Smooth muscle cell of the umbilical artery (primary cell): ENCODE measurements at places on chromosomes 5 and 9. TPM values are rescaled to one million over a fixed set of nuclear protein-coding genes. Genes with fewer than 3 reads are reported as not detected.

Gene KCNV2
- not detected in 2 replicates for total RNA-seq

Gene SAXO1
- 0.05 TPM in 1 of 2 replicates, not detected in the other for total RNA-seq

Gene ZNF483
- 1.2 TPM in 2 replicates for total RNA-seq

Gene SPZ1
- not detected in 2 replicates for total RNA-seq

Gene PTPN3
- 0.30 and 1.9 TPM in 2 replicates for total RNA-seq

Gene CSF1R
- total RNA-seq, result 0.28 and 0.89 TPM in 2 replicates

Gene ORM2
- not detected in 2 replicates for total RNA-seq

Gene CNTNAP3B
- total RNA-seq, result 9.5 and 29.5 TPM in 2 replicates

Gene ADAMTS2
- 113 and 161 TPM in 2 replicates for total RNA-seq

Gene AHRR
- total RNA-seq, result 4.6 and 10.7 TPM in 2 replicates

Gene SNX24
- total RNA-seq, result 20.5 and 28.1 TPM in 2 replicates

Gene SIT1
- not detected in 2 replicates for total RNA-seq

Gene TTC16
- total RNA-seq, result 0.05 TPM in 1 of 2 replicates, not detected in the other

Gene FCN1
- total RNA-seq, result not detected in 2 replicates

Gene IFNA21
- total RNA-seq, result not detected in 2 replicates

Gene C9orf153
- 0.30 and 1.1 TPM in 2 replicates for total RNA-seq

Gene HSPA9
- 405 and 424 TPM in 2 replicates for total RNA-seq

Gene MYMK
- total RNA-seq, result not detected in 2 replicates

Gene POC5
- total RNA-seq, result 10.4 and 17.1 TPM in 2 replicates

Gene ZNF367
- 0.30 and 3.4 TPM in 2 replicates for total RNA-seq

Gene LCN10
- total RNA-seq, result not detected in 2 replicates

Gene F2RL1
- total RNA-seq, result 4.8 and 15.1 TPM in 2 replicates

Gene LCN6
- not detected in 2 replicates for total RNA-seq

Gene PAEP
- not detected in 2 replicates for total RNA-seq

Gene SPEF2
- total RNA-seq, result 3.6 and 4.5 TPM in 2 replicates

Gene IFNK
- not detected in 2 replicates for total RNA-seq

Gene EIF4E1B
- not detected in 2 replicates for total RNA-seq

Gene WDR38
- total RNA-seq, result not detected in 2 replicates

Gene CNTFR
- total RNA-seq, result not detected in 2 replicates

Gene SMC5
- total RNA-seq, result 25.2 and 57.9 TPM in 2 replicates

Gene PCDHB9
- total RNA-seq, result 0.18 and 0.30 TPM in 2 replicates
